NCI-H2171 treated with DMSO at 0.1 percent for 48 hours (cell line): ENCODE measurements at places on chromosomes 6 and 20.
A peak's percentile ranks its signal among the peaks of the same experiment; 100 is the strongest.

DNA sequence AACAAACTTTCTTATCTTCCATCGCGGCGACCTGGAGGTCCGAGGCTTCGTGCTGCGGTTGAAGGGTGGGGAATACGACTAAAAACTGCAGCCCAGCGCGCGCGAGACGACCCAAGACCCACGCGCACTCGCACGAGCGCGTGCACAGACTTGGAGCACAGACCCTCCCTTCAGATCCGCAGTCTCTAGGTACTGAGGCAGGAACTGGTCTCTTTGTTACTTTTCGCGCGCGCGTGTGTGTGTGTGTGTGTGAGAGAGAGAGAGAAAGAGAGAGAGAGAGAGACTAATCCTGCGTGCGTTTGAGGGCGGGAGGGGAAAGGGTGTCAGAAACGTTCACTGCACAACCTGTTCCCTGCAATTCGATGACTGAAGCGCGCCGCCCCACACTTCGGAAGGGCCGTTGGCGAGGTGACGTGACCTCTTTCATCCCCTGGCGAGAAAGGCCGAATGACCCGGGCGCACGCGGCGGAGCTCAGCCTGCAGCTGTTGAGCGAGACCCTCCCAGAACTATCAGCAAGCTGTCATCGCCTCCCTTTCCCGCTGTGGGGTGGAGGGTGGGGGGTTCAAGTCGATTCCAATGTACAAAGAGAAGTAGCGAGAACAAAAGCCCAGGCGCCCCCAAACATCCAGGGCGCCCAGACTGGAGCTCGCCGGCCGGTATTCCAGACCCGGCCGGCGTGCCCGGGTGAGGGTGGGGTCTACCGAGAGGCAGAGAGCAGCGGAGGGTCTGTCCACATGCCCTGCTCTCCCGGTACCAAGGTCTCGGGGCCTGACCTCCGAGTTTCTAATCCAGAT, 1.5 kb upstream of the TUBB2B start:
- DNase-seq = peak; percentile 85

- DNase-seq = no peak
These were observed 11.3 kb downstream of the ELMO2 start for GRCh38 chr20:46394872-46395760.

GRCh38 chr6:131909408-131910218, 41.6 kb downstream of the CCN2 start:
- peak; percentile 25 for DNase-seq

- no peak for DNase-seq
These were observed 1112.3 kb upstream of the CITED2 start for GRCh38 chr6:140486450-140487361.

DNA sequence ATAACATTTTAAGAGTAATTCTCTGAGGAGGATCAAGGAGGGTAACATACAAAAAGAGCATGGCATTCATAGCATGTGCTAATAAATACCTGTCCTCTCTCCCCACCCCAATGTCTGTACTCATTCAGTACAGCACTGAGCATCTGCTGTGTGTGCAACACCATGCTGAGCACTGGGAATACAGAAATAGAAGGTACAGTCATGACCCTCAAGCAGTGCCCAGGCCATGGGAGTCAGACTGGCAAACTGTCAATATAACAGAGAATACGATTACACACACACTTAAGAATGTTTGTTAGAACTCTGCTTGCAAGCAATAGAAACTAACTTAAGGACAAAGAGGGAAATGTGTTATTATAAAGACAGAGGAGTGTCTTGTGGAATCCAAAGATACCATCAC, 24.7 kb upstream of the ZFAND3 start:
- DNase-seq = peak; percentile 36

GRCh38 chr6:22145823-22146677, 150.8 kb downstream of the PRL start:
- DNase-seq = peak; percentile 17

- DNase-seq = peak; percentile 47
These were observed 517.0 kb upstream of the NRSN1 start for GRCh38 chr6:23608931-23609435.

DNA sequence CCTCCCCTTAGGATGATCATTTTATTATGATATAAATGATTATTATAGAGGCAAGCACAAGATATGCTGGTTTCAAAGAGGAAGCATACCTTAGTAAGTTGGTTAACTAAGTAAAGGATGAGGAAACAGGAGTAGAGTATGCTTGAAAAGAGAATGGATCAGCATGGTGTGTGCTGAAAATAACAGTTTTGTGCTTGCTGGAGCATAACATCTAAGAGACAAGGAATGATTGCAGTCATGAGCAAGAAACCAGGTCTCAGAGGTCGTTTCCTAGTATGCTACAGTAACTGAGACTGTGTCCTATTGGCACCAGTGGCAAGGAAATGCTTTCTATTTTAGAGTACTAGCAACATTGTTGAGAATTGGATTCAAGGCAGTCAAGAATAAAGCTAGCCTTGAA, 34.1 kb downstream of the CDC40 start:
- no peak for DNase-seq

DNA sequence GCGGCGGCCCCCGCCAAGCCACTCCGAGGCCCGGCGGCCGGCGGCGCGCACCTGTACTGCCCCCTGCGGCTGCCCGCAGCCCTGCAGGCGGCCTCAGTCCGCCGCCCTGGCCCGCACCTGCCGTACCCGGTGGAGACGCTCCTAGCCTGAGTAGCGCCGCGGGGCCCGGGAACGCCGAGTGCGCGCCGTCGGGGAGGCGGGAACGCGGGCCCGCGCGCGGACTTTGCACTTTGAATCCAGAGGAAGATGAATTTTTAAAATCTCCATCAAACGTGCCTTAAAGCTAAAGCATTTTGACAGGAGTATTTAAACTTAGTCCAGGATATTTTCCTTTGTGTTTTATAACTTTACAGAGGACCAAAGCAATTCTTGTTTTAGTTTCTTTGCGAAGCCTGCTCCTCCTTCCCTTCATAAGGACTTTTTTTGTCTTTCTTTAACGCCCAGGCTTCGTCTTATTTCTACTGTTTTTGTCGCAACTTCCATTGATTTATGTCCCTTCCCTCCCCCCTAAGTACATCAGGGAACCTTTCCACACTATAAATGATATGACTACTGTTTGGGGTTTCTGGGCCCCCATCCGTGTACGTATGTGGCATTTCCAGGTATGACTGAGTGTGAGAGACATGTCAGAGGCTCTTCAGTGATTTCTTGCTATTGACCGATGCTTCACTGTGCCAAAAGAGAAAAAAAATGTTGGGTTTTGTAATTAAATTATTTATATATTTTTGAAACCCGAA, 2.0 kb downstream of the FOXQ1 start:
- no peak for DNase-seq

DNA sequence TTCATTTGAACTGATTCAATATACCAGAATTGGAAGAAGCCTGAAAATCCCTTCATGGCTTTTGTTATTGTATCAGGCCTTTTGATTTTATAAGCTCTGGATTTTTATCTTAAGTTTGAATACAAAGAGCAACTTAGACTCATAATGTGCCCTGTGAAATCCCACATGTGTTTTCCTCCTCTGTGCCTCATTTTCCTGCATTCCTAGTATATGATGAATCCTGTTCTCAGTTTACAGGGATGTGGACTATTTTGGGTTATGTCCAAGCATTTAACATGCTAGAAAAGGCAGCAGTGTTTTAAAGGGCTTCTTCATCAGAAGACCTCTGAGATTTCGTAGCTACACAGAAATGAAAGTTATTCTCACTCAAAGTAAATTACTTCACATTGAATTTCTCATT, 455.0 kb downstream of the RFPL4B start:
- no peak for DNase-seq

GRCh38 chr6:53483423-53484353, 61.2 kb downstream of the GCLC start:
- no peak for DNase-seq

GRCh38 chr6:161356167-161356854, 82.5 kb upstream of the AGPAT4 start:
- DNase-seq = no peak

GRCh38 chr6:44564906-44565524, 177.5 kb downstream of the CDC5L start:
- no peak for DNase-seq

DNA sequence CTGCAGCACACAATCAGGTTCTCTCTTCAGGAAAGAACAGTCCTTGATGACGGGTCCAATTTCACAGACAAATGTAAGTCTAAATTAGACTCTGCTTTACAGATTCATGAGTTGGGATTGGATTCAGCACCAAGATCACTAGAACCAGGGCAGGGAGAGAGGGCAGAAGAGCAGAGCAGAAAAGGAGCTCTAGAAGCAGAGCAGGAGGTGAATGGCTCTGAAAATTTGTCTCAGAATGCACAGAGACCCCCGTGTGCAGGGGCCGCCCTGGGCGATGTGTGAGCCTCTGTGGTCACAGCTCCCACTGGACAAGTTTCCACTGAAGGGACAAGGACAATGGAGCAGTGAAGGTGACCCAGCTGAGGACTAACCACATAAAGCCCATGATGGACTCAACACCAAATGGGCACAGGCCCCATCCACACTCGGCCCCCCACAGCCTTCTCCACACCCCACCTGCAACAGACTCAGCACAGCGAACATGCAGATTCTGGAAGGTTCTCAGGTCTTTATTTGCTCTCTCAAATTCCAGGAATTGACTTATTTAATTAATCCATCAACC, 3.5 kb downstream of the HLA-B start:
- no peak for DNase-seq
